ENCODE measurements at places on chromosomes 2 and 18. TPM values are rescaled to one million over a fixed set of nuclear protein-coding genes. Genes with fewer than 3 reads are reported as not detected.

The CHRNA1 gene
- total RNA-seq = 0.34 TPM

The CAVIN2 gene
- total RNA-seq = not detected

The DSC3 gene
- under 0.01 TPM for total RNA-seq

The TRIM43 gene
- not detected for total RNA-seq

The SH3RF3 gene
- total RNA-seq = 2.3 TPM

The HS6ST1 gene
- total RNA-seq = 14.0 TPM

The GYPC gene
- 135 TPM for total RNA-seq
